ENCODE measurements at places on chromosomes 7 and 10. TPM values are rescaled to one million over a fixed set of nuclear protein-coding genes. Genes with fewer than 3 reads are reported as not detected.

ASZ1 gene
- total RNA-seq: not detected

KAZALD1 gene
- 3.4 TPM for total RNA-seq

PNLIPRP3 gene
- not detected for total RNA-seq

C7orf33 gene
- total RNA-seq: not detected

AKR1C1 gene
- total RNA-seq: 31.4 TPM

GRB10 gene
- total RNA-seq: 106 TPM

SLC18A3 gene
- not detected for total RNA-seq

ABCB1 gene
- total RNA-seq: 17.6 TPM

SPDYE1 gene
- not detected for total RNA-seq

NUTM2D gene
- 9.3 TPM for total RNA-seq

CYP2E1 gene
- 2.9 TPM for total RNA-seq

CUX1 gene
- 103 TPM for total RNA-seq

CPEB3 gene
- total RNA-seq: 6.0 TPM

All from ureter (tissue), 1 donor.